ENCODE measurements at places on chromosomes 16 and 17. TPM values are rescaled to one million over a fixed set of nuclear protein-coding genes. Genes with fewer than 3 reads are reported as not detected.

Gene OTOP2
- polyA plus RNA-seq = not detected

Gene SLC16A11
- polyA plus RNA-seq = not detected

Gene NGFR
- 3.1 TPM for polyA plus RNA-seq

Gene C17orf107
- 0.31 TPM for polyA plus RNA-seq

Gene TP53TG3B
- polyA plus RNA-seq = not detected

Gene SLC47A1
- 0.07 TPM for polyA plus RNA-seq

Gene NAGS
- 1.8 TPM for polyA plus RNA-seq

Gene FSCN2
- polyA plus RNA-seq = not detected

Gene ITPRIPL2
- 5.9 TPM for polyA plus RNA-seq

Gene KCNH4
- polyA plus RNA-seq = not detected

Gene CD7
- polyA plus RNA-seq = not detected

Gene METRNL
- 3.4 TPM for polyA plus RNA-seq

Gene ZNF19
- 1.2 TPM for polyA plus RNA-seq

Gene TLCD3B
- not detected for polyA plus RNA-seq
